Fibroblast of skin of scalp (primary cell): ENCODE measurements at places on chromosomes 7 and 10.

GRCh38 chr7:50855526-50855925 is 72.8 kb upstream of the GRB10 start:
- DNase-seq, result no peak

DNA sequence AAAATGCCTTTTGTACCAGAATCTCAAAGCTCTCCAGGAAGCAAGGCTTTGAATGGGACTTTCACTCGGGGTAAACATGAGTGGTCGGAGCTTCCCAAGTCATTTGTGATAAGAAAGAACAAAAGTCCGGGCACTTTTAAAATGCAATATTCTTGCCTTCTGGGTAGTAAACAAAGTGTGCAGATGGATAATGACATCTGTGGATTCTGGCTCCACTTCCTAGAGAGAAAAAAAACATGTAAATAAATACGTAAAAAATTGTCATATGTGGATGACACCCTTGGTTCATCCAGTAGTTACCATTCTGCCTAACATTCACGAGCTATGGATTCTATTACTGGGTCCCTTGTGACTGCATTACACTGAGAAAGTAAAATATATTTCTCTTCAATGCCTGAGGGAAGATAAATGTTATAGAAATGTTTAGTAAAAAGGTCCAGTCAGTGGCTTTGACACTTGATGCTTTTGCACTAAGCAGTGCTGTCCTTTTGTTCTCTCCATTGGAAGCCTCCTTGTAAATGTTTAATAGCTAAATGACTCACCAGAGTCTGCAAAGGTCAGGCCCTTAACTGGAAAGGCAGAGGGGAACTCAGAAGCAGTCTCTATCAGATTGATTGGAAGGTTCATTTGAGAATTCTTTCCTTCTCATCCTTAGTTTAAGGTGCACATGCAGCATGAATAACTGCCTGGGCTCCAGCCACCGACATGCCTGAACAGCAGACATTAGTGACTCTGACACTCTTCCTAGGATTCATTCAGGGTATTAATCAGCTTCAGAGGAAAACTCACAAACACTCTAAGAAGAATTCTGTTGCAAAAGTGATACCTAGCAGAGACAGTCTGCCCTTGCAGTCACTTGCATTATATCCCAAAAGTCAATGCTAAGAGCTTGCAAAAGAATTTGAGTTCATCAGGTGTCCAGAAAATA is 11.7 kb upstream of the EDRF1 start:
- DNase-seq, result no peak

GRCh38 chr7:110854651-110855050 is 236.3 kb upstream of the LRRN3 start:
- DNase-seq, result peak; percentile 47

DNA sequence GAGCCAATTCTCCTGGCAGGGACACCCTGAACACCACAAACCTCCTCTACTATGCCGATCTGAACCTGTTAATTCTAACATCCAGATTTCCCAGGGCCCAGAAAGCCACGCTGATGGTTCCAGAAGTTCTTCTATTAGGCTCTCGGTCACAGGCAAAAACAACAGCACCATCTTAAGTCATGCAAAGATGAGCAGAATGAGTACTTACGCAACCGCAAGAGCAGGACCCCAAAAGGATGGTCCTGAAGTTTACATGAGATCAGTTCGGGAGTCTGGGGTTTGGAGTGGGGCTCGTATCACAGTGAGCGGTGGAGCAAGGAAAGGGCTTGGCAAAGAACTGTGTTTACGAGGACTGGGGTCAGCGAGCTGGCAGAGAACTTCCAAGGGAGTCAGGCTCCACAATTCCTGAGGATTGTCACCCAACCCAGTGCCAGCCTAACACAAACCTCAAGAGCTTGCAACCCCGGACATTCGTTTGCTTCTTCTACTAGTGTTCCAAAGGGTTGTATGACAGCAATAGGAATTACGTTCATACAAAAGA is 532.6 kb downstream of the TNS3 start:
- no peak for DNase-seq

- no peak for DNase-seq
These were observed 174.9 kb downstream of the CREB5 start for GRCh38 chr7:28587211-28587610.

DNA sequence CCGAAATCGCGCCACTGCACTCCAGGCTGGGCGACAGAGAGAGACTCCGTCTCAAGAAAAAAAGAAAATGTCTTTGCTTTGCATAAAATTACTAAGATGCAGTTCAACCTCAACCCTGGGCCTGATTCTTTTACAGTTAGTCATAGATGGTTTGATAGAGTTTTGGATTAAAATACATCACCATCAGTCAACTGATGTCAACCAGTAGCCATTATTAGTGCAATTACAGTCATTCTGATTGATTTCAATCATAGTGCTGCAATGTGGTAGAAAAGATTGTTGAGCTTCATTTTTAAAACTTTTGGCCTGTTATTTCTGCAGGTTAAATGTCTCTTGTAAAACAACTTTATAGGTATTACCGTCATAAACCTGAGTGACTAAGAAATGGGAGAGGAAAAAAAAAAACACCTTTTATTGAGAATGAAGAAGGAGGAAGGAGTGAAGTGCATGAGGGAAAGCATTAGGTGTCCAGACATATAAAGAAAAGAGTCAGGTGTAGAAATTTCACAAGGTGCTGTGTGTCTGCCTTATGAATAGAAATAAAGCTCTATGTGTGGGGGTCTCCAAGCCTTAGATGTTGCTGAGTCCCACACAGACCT is 150.6 kb downstream of the TRIL start:
- DNase-seq, result no peak

DNA sequence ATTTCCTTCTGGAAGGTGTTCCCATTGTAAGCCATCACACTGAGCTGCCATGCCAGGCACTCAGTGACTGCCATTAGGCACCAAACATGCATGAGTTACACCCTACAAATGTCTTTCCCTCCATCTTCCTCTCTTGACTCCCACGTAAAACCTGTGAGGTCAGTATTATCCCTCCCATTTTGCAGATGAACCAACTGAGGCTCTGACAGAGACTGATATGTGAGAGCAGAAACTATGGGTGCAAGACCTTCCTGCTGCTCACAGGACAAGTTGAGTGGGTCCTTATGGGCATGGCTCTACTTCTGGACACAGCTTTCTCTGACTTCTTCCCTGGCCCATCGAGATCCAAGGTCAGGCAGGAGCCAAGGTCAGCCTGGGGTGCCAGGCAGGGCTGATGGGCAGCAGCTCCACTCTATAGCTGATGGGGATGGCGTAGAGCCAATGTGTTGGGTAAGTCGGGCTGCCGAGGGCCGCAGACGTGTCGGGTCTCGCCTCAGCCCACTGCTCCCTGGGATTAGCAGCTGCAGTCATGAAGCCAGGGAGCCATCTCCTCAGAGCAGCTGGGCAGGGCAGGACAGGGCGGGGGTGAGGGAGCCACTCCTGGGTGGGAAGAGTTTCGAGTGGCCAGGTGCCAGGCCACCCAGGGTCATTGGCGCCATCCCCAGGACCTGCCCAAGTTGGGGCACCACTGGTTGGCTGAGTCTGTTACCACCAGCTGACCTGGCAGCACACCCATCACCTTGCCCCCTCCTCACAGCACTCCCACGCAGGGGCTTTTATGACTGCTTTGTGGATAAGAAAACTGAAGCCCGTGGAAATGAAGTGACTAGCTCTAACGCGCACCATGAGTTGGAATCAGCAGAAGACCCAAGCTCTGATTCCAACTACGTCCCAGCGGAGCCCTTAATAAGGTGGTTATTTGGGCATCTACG is 117.8 kb upstream of the ZMIZ1 start:
- no peak for DNase-seq

- DNase-seq, result peak; percentile 60
These were observed 55.2 kb downstream of the FHIP2A start for GRCh38 chr10:114876602-114877300.

- DNase-seq, result peak; percentile 72
These were observed 26.0 kb downstream of the ASB4 start for GRCh38 chr7:95511716-95512260.

- peak; percentile 89 for DNase-seq
These were observed 62.2 kb upstream of the TARP start for GRCh38 chr7:38335492-38336147.

GRCh38 chr7:94351703-94352102 is 43.0 kb upstream of the COL1A2 start:
- no peak for DNase-seq

DNA sequence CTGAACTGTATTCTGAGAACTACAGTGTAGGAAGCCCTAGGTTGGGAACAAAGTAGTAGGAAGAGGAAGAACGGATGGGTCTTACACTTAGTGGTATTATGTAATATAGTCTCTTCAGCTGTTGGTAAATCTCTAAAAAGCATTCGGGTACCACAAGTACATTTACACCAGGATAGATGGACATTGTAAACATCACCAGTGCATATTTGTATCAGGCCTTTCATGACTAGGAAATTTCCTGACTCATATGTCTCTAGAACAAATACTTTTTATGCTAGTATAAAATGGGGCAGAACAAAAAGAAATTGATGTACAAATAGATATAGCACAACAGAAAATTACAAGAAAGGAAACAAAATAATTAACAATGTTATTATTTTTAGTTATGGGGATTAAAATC is 21.5 kb upstream of the OR6B1 start:
- DNase-seq, result no peak

DNA sequence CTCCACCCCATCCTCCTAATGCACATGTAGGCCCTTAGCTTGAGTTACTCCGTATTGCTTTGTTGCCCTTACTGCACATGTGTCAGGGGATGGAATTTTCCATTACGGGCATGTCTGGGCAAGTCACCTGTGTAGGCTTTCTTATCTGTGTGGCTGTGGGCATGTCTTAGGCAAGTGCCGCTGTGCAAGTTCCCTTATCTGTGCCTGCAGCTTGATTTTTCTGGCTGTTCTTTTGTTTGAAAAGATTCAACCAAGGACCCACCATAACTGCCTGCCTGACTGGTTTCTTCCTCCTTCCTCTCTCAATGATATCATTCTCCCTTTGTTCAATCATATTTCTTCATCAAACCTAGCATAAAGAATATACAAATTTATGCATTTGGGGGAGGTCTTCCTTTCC is 88.5 kb downstream of the AKR1D1 start:
- DNase-seq, result no peak

DNA sequence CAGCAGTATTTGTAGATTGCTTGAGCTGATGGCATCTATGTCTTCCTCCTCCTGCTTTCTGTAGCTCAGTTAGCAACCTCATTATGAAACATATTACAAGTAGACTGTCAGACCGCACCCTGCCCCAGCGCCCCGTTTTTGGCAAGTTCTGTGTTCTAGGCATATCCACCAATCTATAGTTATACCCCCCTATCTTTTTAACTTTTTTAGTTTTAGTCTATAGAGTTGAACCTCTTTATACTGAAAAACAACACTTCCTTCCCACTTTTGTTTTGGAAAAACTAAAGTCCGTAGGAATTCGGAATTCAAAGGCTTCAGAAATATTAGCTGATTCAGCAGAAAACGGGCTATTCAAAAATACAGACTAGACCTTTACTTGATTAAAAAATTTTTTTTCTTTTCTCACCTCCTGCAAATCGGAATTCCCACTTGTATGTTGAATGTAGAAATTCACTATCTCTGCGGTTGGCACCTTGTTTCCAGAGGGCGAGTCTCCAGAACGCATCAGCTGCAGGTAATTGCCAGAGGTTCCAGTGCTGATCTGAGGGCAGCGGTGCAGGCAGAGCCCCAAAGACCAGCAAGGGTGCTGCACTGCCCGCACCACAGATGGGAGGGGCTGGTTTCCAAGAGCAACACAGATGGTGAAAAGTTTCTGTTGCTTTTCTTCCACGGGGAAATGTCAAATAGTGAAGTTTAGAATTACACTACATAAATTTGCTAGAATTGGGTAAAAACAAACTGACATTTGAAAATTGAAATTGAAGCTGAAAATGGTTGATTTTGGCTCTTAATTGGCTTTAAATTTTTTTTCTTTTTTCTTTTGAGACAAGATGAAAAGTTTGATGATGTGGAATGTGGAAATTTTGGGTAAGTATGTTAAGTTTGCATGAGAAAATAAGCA is 2.2 kb upstream of the FZD8 start:
- DNase-seq, result no peak

DNA sequence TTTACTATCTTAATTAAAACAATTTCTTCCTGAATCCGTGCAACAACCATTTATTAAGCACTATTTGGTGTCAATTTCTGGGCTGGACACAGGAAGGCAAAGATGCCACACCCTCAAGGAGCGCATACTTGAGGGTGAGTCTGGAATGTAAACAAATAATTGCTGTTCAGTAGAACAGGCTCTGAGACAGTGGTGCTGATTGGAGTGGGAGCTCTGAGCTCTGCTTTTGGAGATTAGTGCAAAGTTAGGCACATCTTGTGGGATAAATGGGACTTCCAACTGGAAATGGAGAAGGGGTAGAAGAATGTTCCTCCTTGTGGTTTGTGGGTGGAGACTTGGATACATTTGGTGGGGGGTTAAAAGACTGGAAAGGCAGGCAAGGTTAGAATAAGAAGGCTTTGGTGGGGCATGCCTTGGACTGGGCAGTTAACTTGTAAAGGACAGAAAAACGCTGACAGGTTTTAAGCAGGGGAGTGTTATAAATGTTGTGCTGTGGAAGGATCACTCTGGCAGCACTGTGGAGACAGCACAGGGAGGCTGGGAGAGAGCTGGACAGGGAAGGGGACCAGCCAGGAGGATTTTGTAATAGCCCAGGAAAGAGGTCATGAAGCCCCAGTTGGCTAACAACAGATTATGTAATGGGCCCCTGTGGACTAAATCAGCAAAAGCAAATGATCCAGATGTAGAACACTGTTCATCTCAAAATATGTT is 80.7 kb downstream of the ZNF365 start:
- DNase-seq, result peak; percentile 86

GRCh38 chr10:44402465-44403195 is 17.7 kb upstream of the CXCL12 start:
- DNase-seq, result no peak

GRCh38 chr10:14358886-14359573 is 28.3 kb upstream of the FRMD4A start:
- DNase-seq, result no peak

- no peak for DNase-seq
These were observed 176.8 kb upstream of the TBX20 start for GRCh38 chr7:35430547-35431153.

GRCh38 chr10:62635127-62635526 is 169.4 kb upstream of the ADO start:
- DNase-seq, result no peak

DNA sequence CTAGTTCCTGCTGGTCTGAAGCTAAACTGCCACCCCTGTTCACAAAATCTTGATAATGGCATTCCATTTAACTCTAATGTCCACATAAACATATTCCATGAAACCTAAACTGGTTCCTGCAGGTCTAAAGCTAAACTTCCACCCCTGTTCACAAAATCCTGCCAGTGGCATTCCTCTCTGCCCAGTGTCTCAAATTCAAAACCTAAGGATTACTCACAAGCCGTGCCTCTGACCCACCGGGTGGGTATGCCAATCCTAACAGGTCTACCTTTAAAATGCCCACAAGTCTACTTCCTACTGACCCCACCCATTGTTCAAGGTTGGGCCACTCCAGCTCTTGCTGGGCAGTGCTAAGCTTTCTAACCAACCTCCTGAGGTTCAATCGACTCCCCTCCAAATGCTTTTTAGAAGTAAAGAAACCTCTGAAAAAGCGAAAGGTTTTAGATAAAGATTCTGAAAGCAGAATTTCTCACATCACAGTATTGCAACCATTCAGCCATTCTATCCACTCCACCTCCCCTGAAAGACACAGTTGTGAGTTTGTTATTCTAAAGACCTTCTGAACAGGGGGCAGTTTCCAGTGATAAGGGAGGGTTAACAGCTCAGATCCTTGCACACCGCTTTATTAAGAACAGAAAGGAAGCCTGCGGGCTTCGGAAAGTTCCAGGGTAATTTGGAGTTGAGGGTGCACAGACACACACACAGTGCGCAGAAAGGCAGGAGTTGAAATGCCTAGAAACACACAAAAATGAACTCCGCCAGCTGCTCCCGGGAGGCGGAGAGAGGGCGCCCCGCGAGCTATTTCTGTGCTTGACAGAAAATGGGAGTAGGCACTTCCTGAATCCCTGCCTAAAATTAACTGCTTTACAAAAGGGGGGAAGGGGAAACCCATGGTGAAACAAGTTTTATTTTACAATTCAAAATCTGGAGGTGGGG is 87.7 kb downstream of the TNS3 start:
- peak; percentile 58 for DNase-seq
